Naive thymus-derived CD8-positive, alpha-beta T cell (primary cell): ENCODE measurements at places on chromosomes 12 and 14. TPM values are rescaled to one million over a fixed set of nuclear protein-coding genes. Genes with fewer than 3 reads are reported as not detected.

PLEKHG7 gene
- total RNA-seq: not detected

CDCA4 gene
- 11.0 TPM for total RNA-seq

KRT78 gene
- not detected for total RNA-seq

TSHR gene
- total RNA-seq: not detected
